ENCODE measurements at places on chromosomes 2 and 18.

DNA sequence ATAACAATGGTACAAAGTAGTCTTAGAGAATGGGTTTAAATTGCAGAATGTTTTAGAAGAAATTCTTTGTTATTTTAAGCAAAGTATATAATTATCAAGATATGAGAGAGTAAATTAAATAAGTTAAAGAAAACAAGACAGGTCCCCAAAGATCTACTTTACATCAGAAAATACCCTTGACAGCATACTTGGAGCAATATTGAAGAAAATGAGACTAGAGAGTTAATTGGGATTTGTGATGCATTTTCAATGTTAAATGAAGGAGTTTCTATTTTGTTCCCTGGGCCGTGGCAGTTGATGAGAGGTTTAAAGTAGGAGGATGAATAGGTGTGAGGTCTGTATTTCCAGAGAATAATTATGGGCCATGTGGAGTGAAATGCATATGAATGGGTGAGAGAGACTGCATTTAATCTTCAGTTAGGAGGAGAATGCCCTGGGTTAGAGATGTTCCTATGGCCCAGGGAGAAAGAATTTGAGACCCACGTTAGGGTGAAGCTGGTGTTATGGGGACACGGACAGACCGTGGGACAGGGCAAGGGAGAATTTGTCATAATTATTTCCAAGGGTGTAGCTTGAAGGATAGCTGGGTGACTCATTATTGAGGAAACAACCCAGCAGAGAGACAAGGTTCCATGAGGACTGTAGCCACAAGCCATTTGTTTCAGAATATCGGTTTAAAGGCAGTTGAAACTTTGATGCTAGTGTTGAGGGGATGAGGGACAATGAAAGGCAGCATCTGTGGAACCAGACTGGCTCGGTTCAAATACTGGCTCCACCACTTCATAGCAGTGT is 22.7 kb downstream of the MGAT5 start:
- no peak for DNase-seq

GRCh38 chr2:176075481-176075880 is 8.3 kb downstream of the EVX2 start:
- DNase-seq: no peak

DNA sequence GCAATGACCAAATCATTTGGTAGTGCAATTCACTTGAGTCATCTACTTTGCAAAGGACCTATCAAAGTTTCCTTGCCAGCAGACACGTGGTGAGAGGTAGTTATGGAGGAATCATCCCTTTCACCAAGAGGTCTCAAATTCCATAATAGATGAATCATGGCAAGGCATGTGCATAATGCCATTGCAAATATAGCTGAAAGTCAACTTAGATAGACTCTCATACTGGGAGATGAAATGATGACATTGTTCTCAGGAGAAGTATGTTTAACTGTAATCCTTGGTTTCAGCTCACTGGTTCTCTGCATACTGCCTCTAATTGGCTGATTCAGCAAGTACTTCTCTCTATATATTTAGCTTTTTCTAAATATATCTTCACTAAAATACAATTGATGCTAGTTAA is 57.2 kb downstream of the CALCRL start:
- no peak for DNase-seq

DNA sequence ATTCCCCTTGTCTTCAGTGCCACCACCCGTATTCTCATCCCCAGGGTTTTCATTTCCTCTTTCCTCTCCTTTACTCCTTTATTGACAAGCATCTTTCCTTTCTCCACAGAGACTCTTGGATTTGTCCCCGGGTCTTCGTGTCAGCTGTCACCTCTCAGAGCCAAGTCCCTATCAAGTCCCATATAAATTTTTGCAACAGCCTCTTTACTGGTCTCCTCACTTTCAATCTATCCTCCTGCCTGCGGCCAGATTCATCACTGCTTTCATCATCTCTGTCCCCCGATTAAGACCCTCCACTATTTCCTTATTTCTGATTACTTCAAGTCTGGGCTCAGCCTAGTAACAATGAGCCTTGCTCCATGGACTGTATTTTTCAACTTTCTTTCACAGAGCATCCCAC is 113.8 kb downstream of the CTAGE1 start:
- no peak for DNase-seq

GRCh38 chr2:168910330-168910729 is 9.2 kb downstream of the G6PC2 start:
- DNase-seq: no peak

GRCh38 chr2:55883829-55884228 is 39.8 kb downstream of the EFEMP1 start:
- no peak for DNase-seq

DNA sequence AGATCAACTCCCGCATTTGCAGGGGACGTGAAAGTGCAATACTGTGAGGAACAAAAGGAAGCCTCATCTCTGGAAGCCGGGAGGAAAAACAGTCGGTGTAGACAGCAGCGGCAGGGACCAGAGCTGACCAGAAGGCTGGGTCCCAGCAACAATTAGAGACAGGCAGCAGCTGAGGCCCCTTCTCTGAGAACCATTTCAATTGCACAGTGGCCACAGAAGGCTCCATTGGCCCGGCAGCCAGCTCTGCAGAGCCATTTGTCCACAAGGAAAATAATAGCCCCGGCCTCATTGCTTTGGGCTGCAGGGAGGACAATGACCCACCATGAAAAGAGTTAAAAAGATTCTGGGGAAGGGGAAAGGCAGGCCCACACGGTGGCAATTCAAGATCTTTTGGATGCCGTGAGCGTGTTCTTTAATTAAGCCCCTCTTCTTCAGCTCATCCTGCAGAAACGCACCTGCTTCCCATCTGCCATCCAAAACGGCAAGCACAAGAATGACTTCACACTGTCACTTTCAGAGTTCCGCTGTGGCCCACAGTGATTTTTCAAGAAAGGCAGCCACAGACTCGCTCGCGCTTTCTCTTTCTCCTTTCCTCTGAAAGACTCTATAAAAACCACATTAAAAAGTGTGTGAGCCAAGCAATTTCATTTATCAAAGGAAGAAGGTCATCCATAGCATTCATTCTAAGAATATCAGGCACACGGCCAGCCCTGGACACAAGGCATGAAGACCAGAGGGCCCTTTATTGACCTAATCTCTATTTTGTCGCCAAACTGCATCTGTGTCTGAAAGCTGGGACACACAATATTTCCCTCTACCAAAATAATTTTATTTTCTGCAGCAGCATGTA is 293.6 kb downstream of the SOX11 start:
- DNase-seq: no peak

- no peak for DNase-seq
Measured at GRCh38 chr2:22769497-22769896, 615.5 kb upstream of the KLHL29 start.

GRCh38 chr2:232741294-232741693 is 35.1 kb downstream of the KCNJ13 start:
- DNase-seq: no peak

- no peak for DNase-seq
Measured at GRCh38 chr2:54997826-54998225, 52.4 kb downstream of the RTN4 start.

- no peak for DNase-seq
Measured at GRCh38 chr18:48279312-48279711, 129.9 kb downstream of the ZBTB7C start.

GRCh38 chr2:190896477-190896876 is 15.9 kb downstream of the GLS start:
- DNase-seq: no peak

- DNase-seq: no peak
Measured at GRCh38 chr2:121634354-121635307, 14.6 kb downstream of the CLASP1 start.

DNA sequence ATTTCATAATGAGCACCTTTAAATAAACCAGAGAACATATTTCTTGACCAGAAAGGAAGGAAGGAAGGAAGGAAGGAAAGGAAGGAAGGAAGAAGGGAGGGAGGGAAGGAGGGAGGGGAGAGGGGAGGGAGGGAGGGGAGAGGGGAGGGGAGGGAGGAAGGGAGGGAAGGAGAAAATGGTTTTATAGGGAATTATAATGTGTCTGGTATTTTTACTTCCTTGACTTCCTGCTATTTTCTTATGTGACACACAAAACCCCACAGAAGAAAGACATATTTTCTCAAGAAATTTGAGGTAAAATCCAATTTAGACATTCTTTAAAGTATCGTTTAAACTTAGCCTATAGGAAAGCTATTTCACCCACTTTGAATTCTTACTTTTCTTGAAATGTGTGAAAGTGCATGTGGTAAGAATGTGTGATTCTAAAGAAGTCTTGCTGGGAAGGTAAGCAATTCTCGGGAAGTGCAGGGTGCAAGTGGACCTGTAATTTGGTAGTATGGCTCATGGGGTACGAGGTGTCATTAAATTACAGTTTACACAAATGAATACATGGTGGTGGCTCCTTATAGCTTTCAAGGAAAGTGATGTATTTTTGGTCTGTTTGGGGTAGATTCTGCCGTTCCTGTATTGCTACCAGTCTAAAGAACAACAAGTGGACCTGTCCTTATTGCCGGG is 18.0 kb downstream of the RNF125 start:
- no peak for DNase-seq

GRCh38 chr2:147759536-147759935 is 85.3 kb upstream of the ACVR2A start:
- no peak for DNase-seq

GRCh38 chr2:105239924-105240323 is 1.6 kb upstream of the GPR45 start:
- DNase-seq: no peak

DNA sequence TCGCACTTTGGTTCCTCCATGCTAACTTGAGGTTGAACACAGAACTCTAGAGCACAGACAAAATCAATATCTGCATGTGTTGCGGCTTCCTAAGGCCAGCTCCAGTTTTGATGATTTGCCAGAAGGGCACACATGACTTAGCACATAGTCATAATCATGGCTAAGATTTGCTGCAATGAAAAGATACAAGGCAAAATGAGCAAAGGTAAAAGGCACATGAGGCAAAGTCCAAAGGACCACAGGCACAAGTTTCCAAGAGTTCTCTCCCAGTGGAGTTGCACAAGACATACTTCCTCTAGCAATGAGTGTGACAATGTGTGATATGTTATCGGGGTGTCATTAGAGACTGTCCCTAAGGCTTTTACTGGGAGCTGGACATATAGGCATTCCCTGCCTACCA is 24.2 kb upstream of the CXXC1 start:
- no peak for DNase-seq

- DNase-seq: no peak
Measured at GRCh38 chr2:144254342-144255235, 265.3 kb downstream of the ZEB2 start.

GRCh38 chr18:4453874-4454536 is 1.1 kb downstream of the DLGAP1 start:
- no peak for DNase-seq

- DNase-seq: no peak
Measured at GRCh38 chr2:16023506-16024360, 83.4 kb downstream of the MYCN start.

GRCh38 chr2:207039225-207039624 is 99.9 kb downstream of the CPO start:
- DNase-seq: no peak

GRCh38 chr2:168574856-168575630 is 119.0 kb downstream of the CERS6 start:
- DNase-seq: no peak

DNA sequence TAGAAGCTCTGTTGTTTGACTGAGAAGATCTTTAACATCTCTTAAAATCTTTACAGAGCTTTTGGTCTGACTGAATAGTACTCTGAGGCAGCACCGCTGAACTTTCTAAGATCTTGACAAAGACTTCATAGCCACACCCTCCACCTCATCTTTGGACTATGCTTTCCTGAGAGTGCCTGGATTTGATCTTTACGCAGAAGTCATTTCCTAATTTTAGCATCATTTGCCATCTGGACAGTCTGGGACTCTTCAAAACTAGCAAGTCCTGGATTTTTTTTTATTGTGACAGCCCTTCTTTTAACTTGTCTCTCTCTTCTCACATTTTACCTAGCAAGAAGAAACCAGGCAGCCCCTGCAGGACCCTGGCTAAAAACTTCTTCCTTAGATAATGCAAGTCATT is 188.8 kb downstream of the CTIF start:
- DNase-seq: no peak

Measured in stimulated activated naive CD4-positive, alpha-beta T cell treated with Interleukin-2 at 50 U/mL for 16 hours (primary cell).